ENCODE measurements at places on chromosomes 7 and 10.

GRCh38 chr10:88895250-88895649 is 15.2 kb downstream of the STAMBPL1 start:
- DNase-seq, result no peak

DNA sequence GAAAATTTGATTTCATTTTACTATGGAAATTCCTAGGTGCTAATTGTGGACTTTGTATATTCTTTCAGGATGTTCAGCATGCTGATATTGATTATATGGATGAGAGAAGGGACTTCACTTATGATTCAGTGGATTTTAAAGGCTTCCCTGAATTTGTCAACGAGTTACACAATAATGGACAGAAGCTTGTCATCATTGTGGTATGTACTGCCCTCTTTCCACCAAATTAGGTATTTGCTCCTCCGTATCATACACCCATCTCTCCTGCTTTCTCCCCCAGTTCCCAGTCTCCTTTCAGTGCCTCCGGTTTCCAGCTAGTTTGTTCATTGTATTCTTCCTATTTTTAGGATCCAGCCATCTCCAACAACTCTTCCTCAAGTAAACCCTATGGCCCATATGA is 34.6 kb downstream of the MGAM start:
- no peak for DNase-seq

GRCh38 chr7:94382746-94383145 is 11.9 kb upstream of the COL1A2 start:
- DNase-seq, result no peak

DNA sequence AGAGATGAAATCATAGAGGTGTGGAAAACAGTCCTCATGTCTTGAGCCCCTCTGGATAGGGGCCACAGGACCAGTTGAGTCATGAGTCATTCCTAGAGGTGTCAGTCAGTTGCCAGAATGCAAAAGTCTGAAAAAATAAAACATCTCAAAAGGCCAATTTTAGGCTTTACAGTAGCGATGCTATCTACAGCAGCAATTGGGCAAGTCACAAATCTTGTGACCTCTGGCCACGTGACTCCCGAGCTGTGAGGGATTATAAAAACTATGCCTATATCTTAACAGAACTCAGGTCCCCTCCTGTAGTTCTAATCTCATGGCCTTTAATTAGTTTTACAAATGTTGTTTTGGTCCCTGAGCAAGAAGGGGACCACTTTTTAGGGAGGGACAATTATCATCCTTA is 15.6 kb upstream of the TAS2R41 start:
- no peak for DNase-seq

DNA sequence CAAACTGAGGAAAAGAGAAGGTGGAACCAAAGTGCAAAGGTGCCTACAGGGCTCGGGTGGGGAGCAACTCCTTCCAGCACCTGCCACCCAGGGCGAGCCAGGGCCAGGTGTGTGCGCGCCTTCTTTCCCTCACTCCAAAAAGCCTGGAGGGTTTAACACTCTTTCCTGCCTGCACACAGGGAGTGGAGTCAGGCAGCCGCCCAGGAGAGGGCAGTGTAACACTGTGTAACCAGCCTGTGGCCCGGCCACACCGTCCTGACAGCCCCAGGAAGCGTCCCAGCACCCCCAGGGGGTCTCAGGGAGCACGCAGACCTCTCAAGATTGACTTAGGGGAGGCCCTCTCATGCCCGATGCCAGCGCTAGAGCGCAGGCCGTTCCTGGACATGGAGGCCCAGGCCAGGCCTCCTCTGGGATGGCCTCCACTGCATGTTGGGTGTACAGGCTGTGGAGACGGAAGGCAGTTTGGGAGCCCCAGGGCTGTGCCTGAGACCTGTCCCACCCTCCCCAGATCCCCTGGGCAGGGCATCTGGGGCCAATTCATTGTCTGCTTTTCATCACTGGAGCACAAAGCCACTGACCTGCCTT is 13.4 kb downstream of the BRI3 start:
- no peak for DNase-seq
